ENCODE measurements at places on chromosomes 1 and 21.

DNA sequence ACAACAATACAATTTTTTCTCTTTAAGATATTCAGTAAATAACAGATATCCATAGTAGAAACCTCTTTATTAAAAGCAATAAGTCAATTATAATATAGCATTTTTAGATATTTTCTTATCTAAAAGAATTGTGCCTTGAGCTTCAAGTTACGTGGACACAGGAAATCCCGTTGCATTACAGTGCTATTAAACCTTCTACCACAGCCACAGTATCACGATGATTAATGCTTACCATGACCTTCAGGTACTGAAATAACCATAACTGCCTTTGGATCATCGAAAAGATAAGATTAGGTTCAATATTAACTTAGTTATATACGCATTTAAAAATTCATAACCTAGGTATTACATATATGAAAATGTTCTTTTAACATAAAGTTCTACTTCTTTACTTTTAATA is 17.9 kb downstream of the B3GALNT2 start:
- DNase-seq = no peak

DNA sequence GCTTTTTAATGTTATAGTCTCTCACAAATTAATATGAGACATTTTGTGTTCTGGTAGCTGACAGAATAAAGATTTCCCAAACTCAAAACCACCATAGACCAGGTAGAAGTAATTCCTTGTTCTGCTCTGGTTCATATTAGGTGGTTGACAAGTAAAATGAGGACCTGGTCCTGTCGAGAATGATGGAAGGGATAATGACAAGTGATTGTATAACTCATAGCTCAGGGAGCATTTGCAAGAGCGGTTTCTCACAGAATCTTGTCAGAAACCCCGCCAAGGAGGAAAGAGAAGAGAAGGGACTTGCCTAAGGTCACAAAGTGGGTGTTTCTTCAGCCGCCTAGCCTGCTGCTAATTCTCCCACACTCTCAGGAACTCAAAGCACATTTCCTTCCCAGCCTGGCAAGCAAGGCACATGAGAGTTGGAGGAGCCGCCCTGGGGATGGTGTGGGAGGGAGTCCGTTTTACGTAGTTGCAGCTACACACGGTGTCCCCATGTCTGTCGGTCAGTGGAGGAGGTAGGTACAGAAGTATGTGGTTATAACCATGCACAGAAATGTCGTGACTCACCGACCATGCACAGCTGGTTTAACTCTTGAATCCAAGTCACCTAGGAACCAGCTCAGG is 46.5 kb downstream of the SAMD13 start:
- no peak for DNase-seq

GRCh38 chr1:184545601-184546000 is 158.8 kb downstream of the C1orf21 start:
- no peak for DNase-seq

DNA sequence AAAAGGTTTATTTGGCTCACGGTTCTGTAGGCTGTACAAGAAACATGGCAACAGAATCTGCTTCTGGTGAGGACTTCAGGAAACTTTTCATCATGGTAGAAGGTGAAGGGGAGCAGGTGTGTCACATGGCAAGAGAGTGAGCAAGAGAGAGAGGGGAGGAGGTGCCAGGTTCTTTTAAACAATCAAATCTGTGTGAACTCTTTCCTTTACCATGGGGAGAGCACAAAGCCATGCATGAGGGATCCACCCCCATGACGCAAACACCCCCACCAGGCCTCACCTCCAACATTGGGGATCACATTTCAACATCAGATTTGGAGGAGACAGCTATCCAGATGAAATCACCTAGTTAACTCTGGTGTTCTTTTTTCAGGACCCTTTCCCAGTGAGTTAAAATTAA is 103.6 kb downstream of the GALNT2 start:
- DNase-seq = no peak

GRCh38 chr1:74713849-74714248 is 19.0 kb downstream of the CRYZ start:
- DNase-seq = no peak

GRCh38 chr21:38273745-38274542 is 17.2 kb downstream of the KCNJ15 start:
- no peak for DNase-seq

DNA sequence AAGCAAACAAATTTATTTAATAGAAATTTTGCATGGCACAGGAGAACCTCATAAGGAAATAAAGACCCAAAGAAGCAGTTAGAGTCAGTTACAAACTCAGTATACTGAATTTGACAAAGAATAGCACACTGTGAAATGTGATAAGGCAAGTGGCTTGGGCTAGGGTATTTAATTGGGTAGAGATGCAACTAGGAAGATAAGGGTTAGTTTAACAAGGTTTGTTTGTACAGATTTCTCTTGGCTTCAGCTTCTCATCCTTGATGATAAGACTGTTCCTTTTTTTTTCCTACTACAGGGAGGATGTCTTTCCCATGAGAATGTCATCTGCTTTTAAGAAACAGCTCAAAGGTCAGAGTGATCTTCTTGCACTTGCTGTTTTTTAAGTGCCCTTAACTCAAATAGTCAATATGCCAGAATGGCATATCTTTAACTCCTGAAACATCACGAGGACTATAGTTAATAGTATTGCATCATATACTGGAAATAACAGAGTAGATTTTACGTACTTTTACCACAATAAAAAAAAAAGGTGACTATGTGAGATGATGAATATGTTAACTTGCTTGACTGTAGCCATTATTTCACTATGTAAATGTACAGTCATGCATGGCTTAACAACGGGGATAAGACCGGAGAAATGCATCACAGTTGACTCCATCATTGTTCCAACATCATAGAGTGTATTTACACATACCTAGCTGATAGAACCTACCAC is 9.2 kb upstream of the TRAF3IP3 start:
- no peak for DNase-seq

GRCh38 chr1:2443277-2444137 is 31.1 kb upstream of the PEX10 start:
- DNase-seq = no peak

DNA sequence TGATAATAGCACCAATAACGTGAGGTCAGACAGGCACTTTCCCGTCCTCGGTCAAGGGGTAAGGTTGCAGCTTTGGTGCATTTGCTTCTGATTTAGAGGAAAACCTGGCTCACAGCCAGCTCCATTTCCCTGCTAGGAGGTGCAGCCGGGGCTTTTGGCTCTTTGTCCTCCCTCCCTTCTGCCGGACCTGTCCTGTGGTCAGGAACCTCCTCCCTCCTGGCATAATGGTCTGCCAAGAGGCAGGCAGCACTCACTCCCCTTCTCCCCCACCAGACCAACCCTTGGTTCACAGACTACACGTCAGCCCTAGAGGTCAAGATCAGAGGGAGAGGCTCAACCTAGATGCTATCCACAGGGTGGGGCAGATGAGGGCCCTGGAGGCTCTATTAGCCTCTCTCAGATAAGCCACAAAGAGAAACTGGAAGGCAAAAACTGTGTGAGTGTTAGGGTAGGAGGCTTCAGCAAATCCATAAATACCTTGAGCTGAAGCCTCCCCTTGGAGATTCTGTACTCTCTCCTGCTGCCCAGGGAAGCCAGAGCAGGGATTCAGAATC is 64.8 kb downstream of the PLXNA2 start:
- DNase-seq = peak; percentile 82

DNA sequence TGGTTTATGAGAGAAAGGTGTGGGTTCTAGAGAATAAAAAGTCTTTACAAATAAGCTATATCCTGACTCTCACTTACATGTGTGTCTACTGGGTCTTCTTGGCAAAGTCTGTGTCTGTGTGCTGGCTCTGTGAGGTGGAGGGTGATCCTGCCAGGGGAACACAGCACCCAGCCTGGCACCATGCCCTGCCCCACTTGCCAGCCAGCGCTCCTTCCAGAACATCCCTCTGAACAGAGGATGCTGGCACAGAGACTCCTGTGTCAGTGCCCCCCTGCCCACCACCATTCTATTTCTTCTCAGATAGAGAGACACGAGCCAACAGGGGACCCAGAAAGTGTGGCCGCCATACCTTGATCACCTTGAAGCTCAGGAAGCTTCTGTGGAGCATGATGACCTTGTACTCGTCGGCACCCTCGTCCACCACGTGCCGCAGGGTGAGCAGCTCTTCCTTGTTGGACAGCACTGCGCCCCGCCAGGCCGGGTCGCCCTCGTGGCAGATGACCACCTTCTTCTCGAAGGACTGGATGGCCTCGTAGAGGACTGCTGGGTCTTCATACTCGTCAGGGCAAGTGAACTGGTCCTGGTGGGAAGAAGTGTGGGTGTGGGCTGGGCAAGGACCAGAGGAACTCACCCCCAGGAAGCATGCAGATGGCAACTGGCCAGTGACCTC is 49.7 kb downstream of the NTPCR start:
- DNase-seq = no peak

DNA sequence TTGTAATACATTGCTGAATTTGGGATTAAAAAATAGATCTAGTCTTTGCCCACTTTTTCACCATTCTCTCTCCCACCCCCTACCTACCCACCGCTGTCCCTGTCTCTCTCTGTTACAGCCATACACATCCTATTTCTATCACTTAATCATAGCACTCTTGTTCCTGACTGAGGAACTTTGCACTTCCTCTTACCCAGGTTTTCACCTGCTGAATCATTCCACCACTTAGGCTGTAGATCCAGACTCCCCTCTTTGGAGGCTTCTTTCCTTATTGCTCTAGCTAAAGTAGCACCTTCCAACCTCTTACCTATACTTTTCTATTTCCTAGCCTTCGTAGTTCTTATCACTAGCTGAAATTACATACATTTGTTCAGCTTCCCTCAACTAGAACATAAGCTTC is 59.6 kb downstream of the ATP6V1G3 start:
- no peak for DNase-seq

DNA sequence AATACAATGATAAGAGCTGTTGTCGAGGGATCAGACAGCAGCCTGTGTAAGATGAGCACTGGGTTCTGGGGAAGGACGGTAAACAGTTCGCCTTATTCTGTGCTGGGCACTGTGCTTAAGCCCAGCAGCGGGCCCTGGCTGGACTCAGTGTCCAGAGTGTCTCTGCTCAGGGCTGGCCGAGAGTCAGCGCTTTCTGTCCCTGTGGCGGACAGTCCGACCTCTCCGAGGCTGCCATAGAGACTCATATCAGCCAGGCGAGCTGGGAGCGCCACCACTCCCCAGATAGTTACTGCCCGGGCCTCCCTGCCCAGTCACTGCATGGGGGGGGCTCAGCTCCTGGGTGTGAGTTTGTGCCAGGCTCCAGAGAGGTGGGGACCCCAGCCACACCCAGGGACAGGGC is 14.7 kb upstream of the NPHP4 start:
- no peak for DNase-seq

GRCh38 chr1:22319608-22320007 is 132.0 kb upstream of the ZBTB40 start:
- no peak for DNase-seq

GRCh38 chr1:4678066-4678717 is 23.8 kb downstream of the AJAP1 start:
- DNase-seq = no peak

DNA sequence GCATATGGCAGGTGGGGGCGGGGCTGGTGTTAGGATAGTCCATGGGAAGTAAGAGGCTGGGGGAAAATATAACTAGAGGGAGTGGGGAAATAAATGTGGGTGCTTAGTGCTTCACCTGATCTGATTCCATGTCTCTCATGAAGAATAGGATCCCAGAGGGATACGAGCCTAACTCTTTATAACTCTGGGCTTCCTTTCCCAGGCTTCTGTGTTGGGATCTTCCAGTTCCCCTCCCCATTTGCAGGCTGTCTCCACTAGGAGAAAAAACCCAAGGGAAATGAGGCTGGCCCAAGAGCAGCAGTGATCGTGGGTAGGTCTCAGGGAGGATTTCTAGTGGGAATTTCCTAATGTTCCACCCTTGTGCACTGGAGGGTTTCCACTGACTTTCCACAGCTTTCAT is 1.6 kb downstream of the KCNJ9 start:
- no peak for DNase-seq

DNA sequence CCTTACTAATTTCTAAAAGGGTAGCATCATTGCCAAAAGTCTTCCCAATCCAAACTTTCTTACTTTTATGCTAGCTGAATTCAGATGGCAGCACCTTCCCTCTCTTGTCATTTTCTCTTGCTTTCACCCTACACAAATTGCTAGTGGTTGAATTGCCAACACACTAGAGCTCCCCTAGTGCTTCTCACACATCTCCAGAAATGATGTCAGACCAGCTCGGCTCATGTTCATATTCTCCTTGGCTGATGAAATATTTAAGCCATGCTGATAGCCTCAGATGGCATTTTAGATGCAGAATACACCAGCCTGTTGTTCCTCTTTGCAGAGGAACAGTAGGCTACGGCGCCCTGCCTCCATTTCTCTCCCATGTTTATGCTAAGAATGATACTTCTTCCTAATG is 256.9 kb downstream of the PTBP2 start:
- DNase-seq = no peak

- DNase-seq = peak; percentile 86
Observed at GRCh38 chr1:22121421-22121911, 21.4 kb downstream of the WNT4 start.

- no peak for DNase-seq
Observed at GRCh38 chr1:110235181-110235833, 25.2 kb downstream of the KCNC4 start.

DNA sequence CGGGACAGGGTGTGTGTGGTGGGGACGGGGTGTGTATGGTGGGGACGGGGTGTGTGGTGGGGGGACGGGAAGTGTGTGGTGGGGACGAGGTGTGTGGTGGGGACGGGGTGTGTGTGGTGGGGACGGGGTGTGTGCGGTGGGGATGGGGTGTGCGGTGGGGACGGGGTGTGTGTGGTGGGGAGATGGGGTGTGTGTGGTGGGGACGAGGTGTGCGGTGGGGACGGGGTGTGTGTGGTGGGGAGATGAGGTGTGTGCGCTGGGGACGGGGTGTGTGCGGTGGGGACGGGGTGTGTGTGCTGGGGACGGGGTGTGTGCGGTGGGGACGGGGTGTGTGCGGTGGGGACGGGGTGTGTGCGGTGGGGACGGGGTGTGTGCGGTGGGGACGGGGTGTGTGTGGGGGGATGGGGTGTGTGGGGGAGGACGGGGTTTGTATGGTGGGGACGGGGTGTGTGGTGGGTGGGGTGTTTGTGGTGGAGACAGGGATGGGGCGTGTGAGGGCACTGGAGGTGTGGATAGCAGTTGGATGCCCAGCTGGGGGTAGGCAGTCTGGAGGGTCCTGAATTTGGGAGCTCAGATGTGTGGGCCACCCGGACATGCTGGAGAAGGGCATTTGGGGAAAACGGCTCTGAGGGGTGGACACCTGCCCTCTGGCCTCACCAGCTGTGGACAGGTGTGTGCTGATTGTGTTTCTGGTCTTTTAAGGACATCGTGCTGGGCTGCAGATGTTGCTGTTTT is 16.9 kb downstream of the IBA57 start:
- no peak for DNase-seq

DNA sequence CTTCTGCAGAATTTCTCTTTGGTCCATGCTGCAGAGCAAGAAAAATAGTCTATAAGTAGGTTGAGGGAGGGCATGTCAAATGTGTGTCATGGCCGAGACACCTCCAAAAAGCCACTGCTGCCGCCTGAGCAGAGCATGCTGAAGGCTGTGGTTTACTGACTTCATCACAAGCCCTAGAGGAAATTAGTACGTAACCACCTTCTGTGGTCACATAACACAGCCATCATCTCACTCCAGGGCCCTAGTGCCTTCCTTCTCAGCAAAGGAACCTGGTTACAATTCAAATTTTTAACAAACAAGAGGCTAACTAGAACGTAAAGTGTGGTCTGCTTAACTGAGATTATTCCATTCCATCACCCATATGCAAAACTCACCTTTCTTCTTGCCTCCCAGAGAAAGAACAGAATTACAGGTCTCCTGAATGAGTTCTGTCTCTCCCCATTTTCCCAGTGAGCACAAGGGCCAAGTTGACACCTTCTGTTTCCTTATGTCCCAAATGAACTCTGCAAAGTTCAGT is at the start of gene PTPN22:
Gene PTPN22 (minus strand): TSS at position 116 of the 517 bp plus-strand sequence.
- no peak for DNase-seq

GRCh38 chr1:199959033-199959774 is 68.3 kb upstream of the NR5A2 start:
- DNase-seq = no peak

Measured in NCI-H1417 (cell line).